ENCODE measurements at places on chromosomes 6 and 20.
A peak's percentile ranks its signal among the peaks of the same experiment; 100 is the strongest.

- DNase-seq = no peak
Measured at GRCh38 chr6:10621847-10622246, 72.6 kb downstream of the C6orf52 start.

DNA sequence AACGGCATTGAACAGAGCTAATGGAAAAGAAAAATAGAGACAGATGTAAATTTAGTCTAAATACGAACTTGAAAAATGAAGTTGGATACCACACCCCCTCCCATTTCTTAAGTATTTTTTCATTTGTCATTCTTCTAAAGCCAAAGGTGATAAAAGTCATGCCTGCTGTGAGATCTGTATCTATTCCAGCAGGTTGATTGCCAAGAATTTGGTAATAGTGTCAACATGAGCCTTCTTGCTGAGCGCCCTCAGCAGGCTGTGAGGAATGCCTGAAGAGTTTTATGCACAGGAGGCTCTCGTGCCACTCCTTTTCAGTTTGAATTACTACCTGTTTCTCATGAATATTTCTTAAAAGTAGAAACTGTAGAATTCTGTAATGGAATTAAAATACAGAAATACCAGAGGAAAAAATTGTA lies 165.4 kb downstream of the QKI start:
- DNase-seq = no peak

GRCh38 chr6:24455061-24455460 lies 34.3 kb downstream of the GPLD1 start:
- no peak for DNase-seq

- no peak for DNase-seq
Measured at GRCh38 chr6:10854922-10855632, 16.7 kb upstream of the MAK start.

DNA sequence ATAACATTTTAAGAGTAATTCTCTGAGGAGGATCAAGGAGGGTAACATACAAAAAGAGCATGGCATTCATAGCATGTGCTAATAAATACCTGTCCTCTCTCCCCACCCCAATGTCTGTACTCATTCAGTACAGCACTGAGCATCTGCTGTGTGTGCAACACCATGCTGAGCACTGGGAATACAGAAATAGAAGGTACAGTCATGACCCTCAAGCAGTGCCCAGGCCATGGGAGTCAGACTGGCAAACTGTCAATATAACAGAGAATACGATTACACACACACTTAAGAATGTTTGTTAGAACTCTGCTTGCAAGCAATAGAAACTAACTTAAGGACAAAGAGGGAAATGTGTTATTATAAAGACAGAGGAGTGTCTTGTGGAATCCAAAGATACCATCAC lies 24.7 kb upstream of the ZFAND3 start:
- DNase-seq = no peak

DNA sequence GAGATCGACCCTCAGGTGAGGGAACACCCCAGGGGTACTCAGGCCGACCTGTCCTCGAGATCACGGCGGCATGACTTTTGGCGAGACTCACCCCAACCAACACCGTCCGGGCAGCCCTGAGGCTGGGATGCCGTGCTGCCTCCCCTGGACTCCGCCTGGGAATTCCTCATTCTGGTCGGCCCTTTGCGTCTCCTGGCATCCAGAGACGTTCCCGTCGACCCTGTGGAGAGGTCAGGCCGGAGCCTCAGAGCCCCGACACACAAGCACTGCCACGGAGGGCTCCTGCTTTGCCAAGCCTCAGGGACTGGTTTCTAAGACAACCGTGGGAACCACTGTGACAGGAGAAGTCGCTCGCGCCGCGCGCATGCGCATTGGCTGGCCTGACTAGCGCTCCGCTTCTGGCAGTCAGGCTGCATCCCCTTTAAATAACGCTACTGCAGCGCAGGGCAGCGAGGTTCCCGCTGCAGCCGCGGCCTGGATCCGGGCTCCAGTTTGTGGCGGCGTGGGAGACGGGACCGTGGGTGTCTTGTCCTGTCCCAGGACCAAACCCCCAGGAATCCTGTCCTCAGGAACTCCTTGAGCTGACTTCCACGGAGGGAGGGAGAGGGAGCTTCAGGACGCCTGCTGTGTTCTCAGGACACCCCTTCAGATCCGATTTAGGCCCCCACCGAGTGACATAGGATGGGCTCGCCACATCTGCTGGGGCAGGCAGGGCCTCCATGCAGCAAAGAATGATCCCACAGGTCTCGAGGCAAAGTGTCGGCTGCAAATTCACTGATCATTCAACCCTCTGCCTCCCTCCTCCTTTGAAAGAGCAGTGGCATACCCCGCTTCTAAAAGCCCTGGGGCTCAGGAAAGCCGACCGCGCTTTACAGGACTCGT lies 163.2 kb upstream of the ZNF337 start:
- peak; percentile 88 for DNase-seq

- no peak for DNase-seq
Measured at GRCh38 chr6:146113084-146113623, 84.3 kb downstream of the GRM1 start.

Data from nucleus accumbens (tissue), 56 donors.